ENCODE measurements at places on chromosomes 5 and 9.

DNA sequence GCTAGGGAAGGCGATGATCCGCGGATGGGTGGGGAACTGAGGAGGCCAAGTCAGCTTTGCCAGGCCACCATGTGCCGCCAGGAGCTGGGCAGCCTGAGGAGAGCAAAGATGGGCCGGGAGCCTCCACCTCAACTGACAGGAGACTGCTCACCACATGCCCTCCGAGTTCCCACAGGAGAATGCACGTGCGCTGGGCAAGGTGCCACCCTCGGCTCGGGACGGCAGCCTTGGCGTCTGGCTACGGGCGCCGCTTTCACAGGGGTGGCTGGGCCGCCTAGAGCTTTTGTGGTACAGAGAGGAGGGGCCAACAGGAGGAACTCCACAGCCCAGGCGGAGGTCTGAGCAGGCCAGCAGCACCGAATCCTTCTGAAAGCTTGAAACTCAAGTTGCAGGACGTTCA lies 5.3 kb upstream of the TBC1D9B start:
- DNase-seq: no peak

DNA sequence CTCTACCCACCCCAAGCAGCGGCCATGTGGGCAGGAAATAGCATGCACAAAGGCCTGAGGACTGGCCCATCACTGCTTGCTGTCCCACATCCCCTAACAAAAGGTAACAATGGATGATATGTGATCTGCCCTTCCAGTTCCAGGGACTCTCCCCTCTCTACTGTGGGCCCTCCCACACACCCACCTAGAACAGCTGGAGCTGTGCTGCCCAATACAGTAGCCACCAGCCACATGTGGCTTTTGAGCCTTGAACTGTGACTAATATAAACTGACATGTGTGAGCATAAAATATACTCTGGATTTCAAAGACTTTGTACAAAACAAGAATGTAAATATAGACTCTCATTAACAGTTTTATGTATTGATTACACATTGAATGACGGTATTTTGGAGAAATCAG lies 78.1 kb downstream of the C5orf15 start:
- no peak for DNase-seq

- no peak for DNase-seq
Measured at GRCh38 chr9:27554712-27555111, 18.6 kb downstream of the C9orf72 start.

GRCh38 chr9:69299315-69299714 lies 25.7 kb upstream of the ENTREP1 start:
- DNase-seq: no peak

- DNase-seq: no peak
Measured at GRCh38 chr9:135562235-135562745, 734 bp downstream of the PAEP start.

GRCh38 chr9:87540444-87541105 lies 42.9 kb downstream of the DAPK1 start:
- no peak for DNase-seq

DNA sequence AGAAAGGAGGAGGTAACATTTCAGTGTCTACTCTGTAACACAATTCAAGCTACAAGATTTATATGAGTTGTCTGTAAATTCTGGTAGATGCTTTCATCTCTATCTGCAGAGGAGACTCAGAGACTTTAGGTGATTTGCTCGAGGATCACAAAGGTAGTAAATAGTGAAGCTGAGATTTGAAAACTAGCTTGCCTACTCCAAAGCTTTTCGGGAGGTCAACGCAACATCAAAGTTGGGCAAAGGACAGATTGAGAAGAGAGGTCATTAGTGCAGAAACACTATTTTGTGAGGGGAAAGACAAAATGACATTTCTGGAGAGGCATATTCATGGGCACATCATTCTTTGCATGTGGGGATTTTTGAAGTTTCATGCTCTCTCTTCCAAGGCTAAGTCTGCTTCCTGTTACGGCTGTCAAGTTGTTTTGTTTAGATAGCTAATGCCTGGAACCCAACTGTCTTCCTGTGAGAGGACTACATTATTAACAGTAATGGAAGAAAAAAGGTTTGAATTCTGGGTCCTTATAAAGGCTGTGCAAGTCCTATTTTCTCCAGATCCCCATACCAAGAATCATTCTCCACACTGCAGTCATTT lies 413.5 kb upstream of the ZNF462 start:
- no peak for DNase-seq

GRCh38 chr5:40497573-40497972 lies 182.1 kb upstream of the PTGER4 start:
- DNase-seq: no peak

GRCh38 chr9:112005939-112006338 lies 109.3 kb downstream of the UGCG start:
- no peak for DNase-seq

DNA sequence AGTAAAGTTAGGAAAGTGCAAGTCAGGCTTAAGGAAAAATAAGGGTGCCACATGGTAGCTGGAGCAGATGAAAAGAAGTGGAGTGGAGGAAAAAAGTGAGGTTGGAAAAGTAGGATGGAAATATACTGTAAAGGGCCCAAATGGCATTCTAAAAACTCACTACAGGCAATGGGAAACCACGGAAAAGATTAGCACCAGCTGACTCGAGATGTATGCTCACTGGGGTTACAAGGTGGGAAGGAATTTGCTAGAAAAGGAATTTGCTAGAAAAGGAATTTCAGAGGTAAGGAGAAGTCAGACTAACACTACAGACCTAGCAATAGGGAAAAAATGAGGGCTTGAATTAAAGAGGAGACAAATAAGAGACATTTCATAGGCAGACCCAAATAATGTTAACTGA lies 3.6 kb downstream of the PSMD5 start:
- no peak for DNase-seq

GRCh38 chr9:98706651-98707165 lies 2.0 kb downstream of the GABBR2 start:
- no peak for DNase-seq

GRCh38 chr9:129716091-129716490 lies 36.8 kb downstream of the PTGES start:
- no peak for DNase-seq

DNA sequence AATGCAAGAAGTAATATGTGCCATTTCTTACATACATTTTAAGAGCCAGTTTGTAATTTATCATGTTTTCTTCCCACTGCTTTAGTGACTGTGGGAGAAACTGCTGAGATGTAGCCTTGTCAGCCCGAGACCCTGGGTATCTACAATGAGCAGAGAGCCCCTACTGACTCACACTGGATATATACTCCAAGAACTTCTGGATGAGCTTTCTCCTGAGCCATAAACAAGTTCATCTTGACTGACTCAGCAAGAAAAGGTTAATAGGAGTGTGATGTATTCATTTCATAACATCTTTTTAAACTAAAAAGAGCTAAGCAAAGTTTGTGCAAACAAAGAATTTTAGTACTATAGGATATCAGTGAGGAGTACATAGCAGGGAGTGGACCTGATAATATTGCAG lies 182.5 kb downstream of the EDIL3 start:
- DNase-seq: no peak

GRCh38 chr5:179975713-179976134 lies 68.0 kb upstream of the TBC1D9B start:
- DNase-seq: no peak

DNA sequence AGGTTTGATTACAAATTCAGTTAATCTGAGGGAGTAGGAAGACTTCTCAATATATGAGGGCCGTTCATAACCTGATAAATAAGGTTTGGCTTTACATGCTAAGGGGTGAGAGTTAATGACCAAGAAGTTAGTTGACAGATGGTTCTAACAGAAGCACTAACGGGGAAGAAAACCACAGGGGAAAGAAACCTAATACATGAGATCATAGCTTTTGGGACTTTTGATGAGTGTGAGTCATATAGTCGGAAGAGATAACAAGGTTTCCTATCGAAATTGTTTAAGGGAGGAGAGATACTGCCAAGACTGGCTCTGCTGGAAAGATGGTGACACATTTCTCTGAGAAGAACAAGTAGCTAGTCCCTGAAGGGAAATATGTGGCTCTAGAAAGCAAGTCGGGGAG lies 140.1 kb downstream of the COX7C start:
- no peak for DNase-seq

DNA sequence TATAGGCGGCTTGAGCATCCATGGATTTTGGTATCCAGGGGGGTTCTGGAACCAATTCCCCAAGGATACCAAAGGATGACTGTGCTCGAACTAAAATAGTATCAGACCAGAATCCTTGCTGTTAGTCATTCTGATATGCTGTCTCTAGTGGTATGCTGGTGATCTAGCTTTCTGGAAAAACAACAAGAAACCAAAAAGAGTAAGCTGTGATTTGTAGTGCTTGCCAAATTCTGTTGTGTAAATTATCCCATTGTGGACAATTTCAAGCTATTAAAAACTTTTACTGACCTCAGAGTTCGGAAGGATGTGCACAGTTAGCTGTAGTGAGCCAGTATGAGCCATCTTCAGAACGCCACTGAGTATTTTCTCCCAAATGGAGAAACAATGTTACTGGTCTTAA lies 99.0 kb upstream of the FBN2 start:
- no peak for DNase-seq

- no peak for DNase-seq
Measured at GRCh38 chr5:76838481-76839261, 11.1 kb upstream of the S100Z start.

- DNase-seq: no peak
Measured at GRCh38 chr5:62605638-62606037, 27.0 kb downstream of the LRRC70 start.

GRCh38 chr9:77523891-77524290 lies 124.2 kb downstream of the GNA14 start:
- DNase-seq: no peak

DNA sequence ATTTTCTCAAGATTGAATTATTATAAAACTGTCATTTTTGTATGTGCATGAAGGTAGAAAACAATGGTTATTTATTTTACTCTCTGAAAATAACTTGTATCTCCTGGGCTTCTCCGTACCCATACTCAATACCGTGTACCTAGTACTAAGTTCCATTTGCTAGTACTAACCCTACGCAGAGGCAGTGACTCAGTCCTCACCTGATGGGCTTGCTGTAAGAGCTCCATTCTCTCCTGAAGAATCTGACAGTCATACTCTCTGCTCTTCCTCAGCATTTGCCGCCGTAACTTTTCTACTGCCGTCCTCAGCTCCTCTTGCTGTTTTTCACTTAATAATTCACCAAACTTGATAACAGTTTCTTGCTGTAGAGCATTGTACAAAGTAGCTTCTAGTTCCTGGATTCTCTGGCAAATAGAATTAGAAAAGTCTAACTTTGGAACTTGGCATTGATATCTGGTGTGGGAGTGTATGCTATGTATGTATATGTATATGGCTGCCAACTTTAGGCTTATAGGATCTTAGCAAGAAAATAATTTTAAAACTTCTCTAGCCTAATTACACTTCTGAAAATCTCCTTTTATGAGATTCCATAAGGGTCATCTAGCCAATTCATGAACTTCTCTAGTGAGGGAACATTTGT lies 108.0 kb upstream of the DPYSL3 start:
- no peak for DNase-seq

DNA sequence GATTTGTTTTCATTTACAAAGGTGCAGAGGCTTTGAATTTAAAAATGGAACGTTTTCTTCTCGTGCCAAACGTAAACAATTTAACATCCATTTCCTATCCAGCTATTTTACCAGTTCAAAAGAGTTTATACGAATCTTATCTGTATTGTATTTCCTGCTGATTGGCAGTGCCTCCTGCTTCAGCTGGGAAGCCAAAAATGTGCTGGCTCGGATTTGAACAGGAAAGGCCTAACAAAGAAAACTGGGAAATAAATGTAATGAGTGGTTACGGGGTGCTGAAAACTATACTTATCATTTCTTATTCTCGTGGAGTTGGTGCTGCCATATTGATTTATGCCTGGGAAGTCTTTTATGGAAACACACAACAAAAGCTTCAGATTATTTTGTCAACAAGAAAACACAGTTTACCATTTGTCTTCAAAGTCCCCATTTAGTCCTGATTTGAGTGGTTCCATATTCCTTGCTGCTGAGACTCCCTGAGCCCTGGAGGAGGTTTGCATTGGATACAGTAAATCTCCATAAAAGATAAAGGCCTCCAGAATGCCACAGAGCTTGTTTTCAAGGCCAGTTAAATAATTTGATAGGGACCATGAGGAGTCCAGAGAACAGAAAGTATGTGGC lies 507.4 kb downstream of the RASEF start:
- DNase-seq: no peak

- DNase-seq: no peak
Measured at GRCh38 chr5:143436871-143437270, 33.4 kb upstream of the NR3C1 start.

DNA sequence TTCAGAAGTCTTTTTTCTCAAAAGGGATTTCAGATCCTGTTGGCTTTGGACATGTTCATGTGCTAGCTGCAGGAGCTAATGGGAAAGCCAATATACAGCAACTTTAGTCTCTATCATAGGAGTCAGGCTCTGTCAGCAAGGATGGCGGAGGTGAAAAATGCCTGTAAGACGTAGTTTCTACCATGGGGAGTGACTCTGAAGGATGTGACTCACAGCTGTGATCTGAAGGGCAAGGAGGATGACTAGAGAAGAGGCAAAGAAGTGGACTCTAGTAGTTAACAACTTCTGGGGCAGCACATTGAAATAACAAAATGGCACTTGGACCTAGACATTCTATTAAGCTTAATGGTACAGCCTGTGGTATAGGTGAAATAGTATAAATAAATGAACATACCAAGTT lies 3.1 kb upstream of the NDUFS4 start:
- DNase-seq: no peak

GRCh38 chr5:151825445-151825844 lies 53.7 kb downstream of the G3BP1 start:
- peak; percentile 38 for DNase-seq

DNA sequence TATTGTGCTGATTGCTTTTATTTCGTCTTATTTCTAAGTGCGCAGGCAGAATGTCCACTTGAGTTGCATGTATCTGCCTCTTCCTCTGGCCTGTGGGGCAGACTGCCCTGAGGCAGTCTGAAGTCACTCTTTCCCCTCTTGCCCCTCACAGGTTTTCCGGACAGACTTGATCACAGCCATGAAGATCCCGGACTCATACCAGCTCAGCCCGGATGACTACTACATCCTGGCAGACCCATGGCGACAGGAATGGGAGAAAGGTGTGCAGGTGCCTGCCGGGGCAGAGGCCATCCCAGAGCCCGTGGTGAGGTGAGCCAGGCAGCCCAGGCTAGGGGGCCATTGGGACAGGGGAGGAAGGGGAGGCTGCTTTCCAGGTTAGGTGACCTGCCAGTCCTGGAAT lies 26.4 kb downstream of the JADE2 start:
- no peak for DNase-seq

GRCh38 chr5:149358294-149358651 lies 427 bp downstream of the PCYOX1L start:
- DNase-seq: no peak

DNA sequence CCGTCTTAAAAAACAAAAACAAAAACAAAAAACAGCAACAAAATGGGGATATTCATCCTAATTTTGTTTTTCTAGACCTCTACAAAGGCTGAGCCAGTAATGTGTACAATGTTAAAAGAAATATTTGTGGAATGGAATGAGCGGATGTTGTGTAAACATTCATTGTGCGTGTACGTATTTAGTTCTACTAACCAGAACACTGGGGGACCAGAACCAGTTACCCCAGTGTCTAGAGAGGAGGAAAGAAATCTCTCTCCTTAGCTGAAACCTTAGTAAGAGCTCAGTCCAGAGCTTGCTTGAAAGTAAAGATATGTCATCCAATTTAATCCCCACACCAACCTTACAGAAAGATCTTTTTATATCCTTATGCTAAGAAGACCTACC lies 106.7 kb upstream of the CPEB4 start:
- no peak for DNase-seq
